ENCODE measurements at places on chromosomes 2 and 18. TPM values are rescaled to one million over a fixed set of nuclear protein-coding genes. Genes with fewer than 3 reads are reported as not detected.

Gene SANBR
- 4.9 TPM for total RNA-seq

Gene PLEKHB2
- total RNA-seq, result 56.5 TPM

Gene UGT1A8
- total RNA-seq, result not detected

Gene OTOS
- total RNA-seq, result not detected

Gene MYO3B
- total RNA-seq, result 3.5 TPM

Gene LYPD1
- total RNA-seq, result not detected

Gene SCTR
- total RNA-seq, result not detected
